ENCODE measurements at places on chromosomes 12 and 14. TPM values are rescaled to one million over a fixed set of nuclear protein-coding genes. Genes with fewer than 3 reads are reported as not detected.

The CD163L1 gene
- 0.20 TPM for total RNA-seq

The PPM1H gene
- 6.0 TPM for total RNA-seq

The AICDA gene
- total RNA-seq = 0.31 TPM

The SLC25A47 gene
- not detected for total RNA-seq

The RAPGEF3 gene
- 0.54 TPM for total RNA-seq

The CRADD gene
- 10.3 TPM for total RNA-seq

Data from A549 treated with ZK216348 at 1 μM for 4 hours (cell line).